ENCODE measurements at places on chromosomes 7 and 10.

DNA sequence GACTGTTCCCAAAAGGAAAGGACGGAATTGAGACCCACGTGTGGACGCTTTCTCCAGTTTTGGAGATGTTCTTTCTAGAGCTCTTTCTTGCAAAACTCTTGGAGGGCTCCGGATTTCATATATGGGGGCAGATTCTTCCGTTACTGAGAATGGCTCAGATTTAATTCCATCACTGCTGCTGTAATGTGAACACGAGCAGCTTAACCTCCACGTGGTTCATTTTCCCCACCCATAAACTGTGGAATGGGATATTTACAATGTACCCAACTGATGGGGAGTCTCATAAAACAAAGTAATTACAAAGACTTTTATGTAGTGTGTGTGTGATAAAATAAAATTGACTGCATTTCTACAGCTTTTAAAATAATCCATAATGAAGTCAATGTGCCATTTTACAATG is 15.1 kb upstream of the MSRB2 start:
- DNase-seq: no peak
- no peaks in the 10 kb centered on the region for H3K36me3 ChIP-seq
- H3K27me3 ChIP-seq: peaks cover 59% of the 10 kb centered on the region
- H3K4me1 ChIP-seq: no peaks in the 10 kb centered on the region
- no peak overlapping the region for H3K4me3 ChIP-seq

DNA sequence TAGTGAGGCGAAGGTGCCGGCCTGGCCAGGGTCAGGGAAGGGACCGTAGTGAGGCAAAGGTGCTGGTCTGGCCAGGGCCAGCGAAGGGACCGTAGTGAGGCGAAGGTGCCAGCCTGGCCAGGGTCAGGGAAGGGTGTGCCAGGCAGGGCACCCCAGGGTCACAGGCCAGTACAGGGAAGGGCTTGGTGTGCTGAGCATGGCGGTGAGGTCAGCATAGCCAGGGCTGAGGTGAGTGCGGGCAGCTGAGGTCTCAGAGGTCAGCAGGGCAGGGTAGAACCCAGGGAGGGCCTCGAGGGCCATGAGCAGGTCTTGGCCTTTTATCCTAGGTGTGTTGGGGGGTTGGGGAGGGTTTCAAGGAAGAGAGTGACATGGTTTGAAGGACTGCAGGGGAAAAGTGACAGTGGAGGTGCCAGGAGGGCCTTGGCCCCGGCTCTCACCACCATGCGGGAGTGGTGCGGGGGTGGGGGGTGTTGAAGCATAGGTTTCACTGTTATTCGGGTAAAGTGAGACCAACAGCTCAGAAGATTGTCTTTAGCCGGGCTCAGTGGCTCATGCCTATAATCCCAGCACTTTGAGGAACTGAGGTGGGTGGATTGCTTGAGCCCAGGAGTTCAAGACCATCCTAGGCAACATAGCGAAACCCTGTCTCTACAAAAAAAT is 93.3 kb downstream of the CHST15 start:
- no peaks in the 10 kb centered on the region for H3K36me3 ChIP-seq
- peak; percentile 22 for DNase-seq
- no peak overlapping the region for H3K4me3 ChIP-seq
- H3K27ac ChIP-seq: no peak overlapping the region
- H3K27me3 ChIP-seq: peaks cover 18% of the 10 kb centered on the region

DNA sequence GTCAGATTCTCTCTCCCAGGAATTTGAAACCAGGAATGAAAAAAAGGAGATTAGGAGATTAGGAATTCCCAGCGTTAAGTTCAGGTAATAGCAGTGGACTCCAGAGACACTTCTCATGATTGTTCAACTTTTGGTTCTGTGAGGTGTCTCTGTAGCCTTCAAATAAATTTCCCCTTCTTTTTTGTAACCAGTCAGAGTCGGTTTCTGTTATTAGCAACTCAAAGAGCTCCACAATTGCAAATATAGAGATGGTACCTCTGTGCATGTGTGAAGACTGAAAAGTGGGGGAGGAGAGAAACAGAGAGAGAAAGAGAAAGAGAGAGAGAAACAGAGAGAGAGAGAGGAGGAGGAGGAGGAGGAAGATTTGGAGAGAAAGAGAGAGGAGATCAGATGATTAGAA is 112.8 kb upstream of the STEAP1B start:
- DNase-seq: no peak
- no peaks in the 10 kb centered on the region for H3K4me1 ChIP-seq
- H3K27ac ChIP-seq: no peak overlapping the region
- no peaks in the 10 kb centered on the region for H3K36me3 ChIP-seq

GRCh38 chr7:98805956-98806838 is 63.6 kb downstream of the TMEM130 start:
- no peaks in the 10 kb centered on the region for H3K27me3 ChIP-seq
- peaks cover 2% of the 10 kb centered on the region for H3K36me3 ChIP-seq
- H3K4me1 ChIP-seq: no peaks in the 10 kb centered on the region
- no peak for DNase-seq

DNA sequence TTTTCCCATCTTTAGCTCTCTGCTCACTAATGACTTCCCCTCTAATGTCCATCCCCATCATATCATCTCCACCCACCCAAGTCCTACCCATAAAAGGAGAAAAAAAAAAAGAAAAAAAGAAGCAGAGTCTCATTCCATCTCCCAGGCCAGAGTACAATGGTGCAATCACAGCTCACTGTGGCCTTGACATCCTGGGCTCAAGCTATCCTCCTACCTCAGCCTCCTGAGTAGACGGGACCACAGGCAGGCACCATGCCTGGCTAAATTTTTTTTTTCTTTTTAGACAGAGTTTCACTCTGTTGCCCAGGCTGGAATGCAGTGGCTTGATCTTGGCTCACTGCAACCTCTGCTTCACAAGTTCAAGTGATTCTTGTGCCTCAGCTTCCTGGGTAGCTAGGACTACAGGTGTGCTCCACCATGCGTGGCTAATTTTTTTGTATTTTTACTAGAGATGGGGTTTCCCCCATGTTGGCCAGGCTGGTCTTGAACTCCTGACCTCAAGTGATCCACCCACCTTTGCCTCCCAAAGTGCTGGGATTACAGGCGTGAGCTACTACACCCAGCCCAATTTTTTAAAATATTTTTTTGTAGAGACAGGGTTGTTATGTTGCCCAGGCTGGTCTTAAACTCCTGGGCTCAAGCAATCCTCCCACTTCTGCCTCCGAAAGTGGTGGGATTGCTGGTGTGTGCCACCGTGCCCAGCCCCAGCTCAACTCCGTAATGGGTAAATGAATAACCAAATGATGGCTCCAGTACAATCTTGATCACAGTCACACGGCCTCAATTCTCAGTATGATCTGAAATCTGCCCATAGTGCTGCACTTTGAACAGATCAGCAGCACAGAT is 24.6 kb upstream of the SGMS1 start:
- no peak overlapping the region for H3K27ac ChIP-seq
- H3K36me3 ChIP-seq: peaks cover 1% of the 10 kb centered on the region
- H3K27me3 ChIP-seq: peaks cover 2% of the 10 kb centered on the region
- no peak for DNase-seq
- H3K4me3 ChIP-seq: no peak overlapping the region

GRCh38 chr7:151537818-151538561 is 18.3 kb upstream of the RHEB start:
- H3K27ac ChIP-seq: no peak overlapping the region
- H3K4me3 ChIP-seq: no peak overlapping the region
- H3K36me3 ChIP-seq: no peaks in the 10 kb centered on the region
- DNase-seq: no peak
- H3K4me1 ChIP-seq: peaks cover 4% of the 10 kb centered on the region

Measured in activated CD8-positive, alpha-beta memory T cell treated with anti-CD3 and anti-CD28 coated beads, Interleukin-2, amount 10 ng/mL, durations not matched to agents 7 days and 5 days (primary cell).